ENCODE measurements at places on chromosomes 4 and X. TPM values are rescaled to one million over a fixed set of nuclear protein-coding genes. Genes with fewer than 3 reads are reported as not detected.
A peak's percentile ranks its signal among the peaks of the same experiment; 100 is the strongest.

- no peaks in the 10 kb centered on the region for H3K27me3 ChIP-seq
- no peaks in the 10 kb centered on the region for H3K4me1 ChIP-seq
- no peak overlapping the region for H3K4me3 ChIP-seq
- no peak for DNase-seq
- H3K27ac ChIP-seq: peak overlapping the region; percentile 67
- no peaks in the 10 kb centered on the region for H3K36me3 ChIP-seq
Observed at GRCh38 chr4:165476214-165477098, 97.6 kb downstream of the CPE start.

DNA sequence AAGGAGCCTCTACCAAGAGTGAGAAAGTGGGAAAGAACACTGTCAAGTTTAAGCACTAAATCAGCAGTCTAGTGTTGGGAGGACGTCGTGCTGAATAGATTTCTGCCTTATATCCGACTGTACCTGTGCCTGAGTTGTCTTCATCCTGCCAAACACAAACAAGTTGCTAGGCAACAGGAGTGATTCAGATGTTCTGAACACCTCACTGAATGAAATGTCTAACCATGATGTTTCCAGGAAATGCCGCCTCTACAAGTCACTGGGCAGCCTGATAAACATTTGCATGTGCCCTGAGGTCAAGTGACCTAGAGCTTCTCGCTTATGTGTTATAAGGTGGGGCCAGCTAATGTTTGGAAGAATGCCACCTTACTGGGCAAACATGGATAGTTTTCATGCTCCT lies 37.9 kb downstream of the SGMS2 start:
- H3K27me3 ChIP-seq: no peaks in the 10 kb centered on the region
- DNase-seq: no peak
- H3K4me3 ChIP-seq: no peak overlapping the region
- H3K27ac ChIP-seq: no peak overlapping the region
- no peaks in the 10 kb centered on the region for H3K36me3 ChIP-seq
- no peaks in the 10 kb centered on the region for H3K4me1 ChIP-seq

GRCh38 chr4:110626532-110627153 lies 3.8 kb upstream of the PITX2 start:
- no peak for DNase-seq
- no peak overlapping the region for H3K27ac ChIP-seq
- no peak overlapping the region for H3K4me3 ChIP-seq
- H3K4me1 ChIP-seq: no peaks in the 10 kb centered on the region
- peaks cover 61% of the 10 kb centered on the region for H3K27me3 ChIP-seq
- H3K36me3 ChIP-seq: no peaks in the 10 kb centered on the region

SSX4 gene
- not detected for total RNA-seq

USP17L19 gene
- total RNA-seq: not detected

DNA sequence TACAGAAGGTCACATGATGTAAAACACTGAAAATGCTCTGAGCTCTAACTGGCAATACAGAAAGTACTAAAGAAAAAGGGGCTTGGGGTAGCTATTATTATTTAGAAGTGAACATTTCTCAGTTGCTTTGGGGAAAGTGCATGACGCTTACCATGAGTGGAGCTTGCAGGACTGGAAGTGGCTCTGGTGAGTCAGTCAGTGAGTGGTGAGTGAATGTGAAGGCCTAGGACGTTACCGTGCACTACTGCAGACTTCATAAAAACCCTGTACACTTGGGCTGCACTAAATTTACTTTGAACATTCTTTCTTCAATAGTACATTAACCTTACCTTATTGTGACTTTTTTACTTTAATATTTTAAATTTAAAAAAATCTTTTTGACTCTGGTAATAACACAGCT lies 89.3 kb upstream of the ENPP6 start:
- DNase-seq: no peak
- no peak overlapping the region for H3K27ac ChIP-seq
- H3K36me3 ChIP-seq: no peaks in the 10 kb centered on the region
- no peaks in the 10 kb centered on the region for H3K27me3 ChIP-seq
- H3K4me1 ChIP-seq: peaks cover 15% of the 10 kb centered on the region

RHOXF1 gene
- not detected for total RNA-seq

GRCh38 chrX:71225009-71225408 lies 2.0 kb downstream of the GJB1 start:
- H3K36me3 ChIP-seq: no peaks in the 10 kb centered on the region
- no peak for DNase-seq
- no peak overlapping the region for H3K27ac ChIP-seq
- no peaks in the 10 kb centered on the region for H3K4me1 ChIP-seq
- H3K4me3 ChIP-seq: no peak overlapping the region

COL4A6 gene
- not detected for total RNA-seq

- H3K27me3 ChIP-seq: no peaks in the 10 kb centered on the region
- no peak for DNase-seq
- no peaks in the 10 kb centered on the region for H3K36me3 ChIP-seq
- H3K27ac ChIP-seq: no peak overlapping the region
- H3K4me3 ChIP-seq: no peak overlapping the region
Observed at GRCh38 chr4:170398218-170398617, 308.5 kb upstream of the AADAT start.

- H3K27ac ChIP-seq: no peak overlapping the region
- DNase-seq: no peak
- H3K36me3 ChIP-seq: no peaks in the 10 kb centered on the region
- no peaks in the 10 kb centered on the region for H3K4me1 ChIP-seq
- H3K4me3 ChIP-seq: no peak overlapping the region
Observed at GRCh38 chrX:131854581-131854980, 168.5 kb upstream of the STK26 start.

GRCh38 chr4:1364748-1365147 lies 17.7 kb downstream of the UVSSA start:
- no peaks in the 10 kb centered on the region for H3K4me1 ChIP-seq
- no peak overlapping the region for H3K27ac ChIP-seq
- no peaks in the 10 kb centered on the region for H3K36me3 ChIP-seq
- H3K27me3 ChIP-seq: no peaks in the 10 kb centered on the region
- no peak for DNase-seq

ATOH1 gene
- total RNA-seq: not detected

DNA sequence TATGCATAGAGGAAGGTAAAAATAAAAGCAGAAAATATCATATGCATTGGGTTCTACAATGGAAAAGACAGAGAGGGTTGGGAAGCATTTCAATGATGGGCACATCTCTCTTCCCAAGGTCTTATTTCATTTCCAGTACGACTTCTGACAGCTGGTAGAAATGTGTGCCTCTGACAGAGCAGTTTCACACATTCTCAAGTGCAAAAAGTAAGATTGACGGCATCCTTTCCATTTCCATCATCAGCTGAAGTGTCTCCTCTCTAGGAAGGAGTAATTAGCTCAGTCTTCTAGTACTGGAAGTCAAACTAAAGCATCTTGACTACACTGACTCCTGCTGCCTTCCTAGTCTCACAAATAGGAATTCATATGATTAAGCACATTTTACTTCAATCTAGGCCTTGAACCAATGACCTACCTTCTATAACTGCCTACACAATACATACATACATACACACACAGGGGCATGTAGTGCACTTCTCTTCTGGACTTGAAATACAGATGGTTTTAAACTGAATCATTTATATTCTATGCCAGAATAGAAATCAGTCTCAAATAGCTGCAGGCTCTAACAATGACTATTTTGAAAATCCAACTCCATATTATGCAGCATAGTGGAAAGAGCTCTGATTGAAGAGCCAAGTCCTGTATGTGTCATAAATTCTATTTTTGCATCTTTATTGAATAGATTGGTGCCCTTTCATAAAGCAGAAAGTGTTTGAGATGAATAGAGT lies 473.4 kb downstream of the INPP4B start:
- no peak overlapping the region for H3K4me3 ChIP-seq
- peaks cover 80% of the 10 kb centered on the region for H3K4me1 ChIP-seq
- no peak overlapping the region for H3K27ac ChIP-seq
- H3K36me3 ChIP-seq: no peaks in the 10 kb centered on the region

DNA sequence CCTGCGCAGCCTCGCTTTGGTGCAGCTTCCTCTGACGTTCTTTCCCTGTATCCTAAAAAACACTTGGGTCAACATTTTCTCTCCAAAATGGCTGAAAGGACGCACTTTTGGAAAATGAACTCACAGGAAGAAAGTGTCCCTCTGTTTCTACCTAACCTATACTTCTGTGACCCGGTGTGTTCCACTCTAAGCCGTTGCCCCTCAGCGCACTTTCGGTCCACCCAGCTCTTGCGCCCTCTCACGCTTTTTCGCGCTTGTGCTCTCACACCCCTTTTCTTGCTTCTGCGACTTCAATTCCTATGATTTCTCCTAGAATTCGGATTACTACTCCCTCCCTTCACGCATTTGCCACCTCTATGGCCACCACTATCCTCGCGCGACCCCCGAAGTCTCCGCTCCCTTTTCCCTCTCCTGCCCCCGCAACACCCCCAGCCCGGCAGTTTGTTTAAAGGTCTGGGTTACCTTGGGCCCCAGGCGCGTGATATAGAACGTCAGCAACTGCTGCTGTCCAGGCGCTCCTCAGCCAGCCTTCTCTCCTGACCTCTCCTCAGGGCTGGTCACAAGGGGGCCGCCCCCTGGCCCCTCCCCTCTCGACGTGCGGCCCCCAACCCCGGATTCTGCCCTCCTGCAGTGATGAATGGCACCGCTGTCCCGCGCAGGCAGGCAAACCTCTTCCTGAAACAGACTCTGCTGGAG lies at the start of gene USP51:
Gene USP51, minus strand, starts transcription at position 535 of the 696 bp plus-strand sequence. CDS start 909 bp downstream, outside the sequence.
- H3K4me3 ChIP-seq: peak within 1 kb of the TSS; percentile 81
- peak; percentile 19 for DNase-seq
- no peaks in the 10 kb centered on the region for H3K27me3 ChIP-seq
- no peaks in the 10 kb centered on the region for H3K36me3 ChIP-seq
- peak within 1 kb of the TSS; percentile 78 for H3K27ac ChIP-seq

GRCh38 chr4:722169-722725 lies 16.6 kb downstream of the PCGF3 start:
- H3K4me1 ChIP-seq: no peaks in the 10 kb centered on the region
- H3K27me3 ChIP-seq: no peaks in the 10 kb centered on the region
- no peak overlapping the region for H3K27ac ChIP-seq
- no peak overlapping the region for H3K4me3 ChIP-seq
- no peak for DNase-seq

HHIP gene
- not detected for total RNA-seq

GRCh38 chr4:94803181-94803580 lies 45.4 kb downstream of the BMPR1B start:
- no peaks in the 10 kb centered on the region for H3K36me3 ChIP-seq
- no peak overlapping the region for H3K4me3 ChIP-seq
- H3K4me1 ChIP-seq: no peaks in the 10 kb centered on the region
- H3K27ac ChIP-seq: no peak overlapping the region
- no peaks in the 10 kb centered on the region for H3K27me3 ChIP-seq

DNA sequence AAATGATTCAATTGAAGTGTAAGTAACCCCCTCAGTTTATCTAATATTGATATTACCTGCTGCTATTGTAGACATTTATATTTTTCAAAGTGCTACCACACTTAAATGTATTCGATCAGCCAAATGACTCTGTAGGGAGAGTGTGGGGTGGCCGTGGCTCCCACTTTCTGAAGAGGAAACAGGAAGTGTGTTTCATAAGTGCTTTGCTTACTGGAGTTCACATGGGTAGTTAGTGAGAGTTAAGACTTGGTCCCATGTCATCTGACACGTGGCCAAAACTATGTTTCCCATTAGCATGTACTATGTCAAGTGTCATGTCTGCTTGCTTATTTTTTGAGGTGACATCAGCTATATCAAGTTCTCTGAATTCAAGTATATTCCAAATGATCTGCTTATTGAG lies 308.1 kb upstream of the GATB start:
- H3K27ac ChIP-seq: no peak overlapping the region
- DNase-seq: no peak
- H3K36me3 ChIP-seq: no peaks in the 10 kb centered on the region
- H3K27me3 ChIP-seq: no peaks in the 10 kb centered on the region
- peaks cover 27% of the 10 kb centered on the region for H3K4me1 ChIP-seq
- no peak overlapping the region for H3K4me3 ChIP-seq

CSAG1 gene
- not detected for total RNA-seq

CYLC1 gene
- total RNA-seq: not detected

GRCh38 chr4:1026115-1026514 lies 14.7 kb downstream of the FGFRL1 start:
- no peak for DNase-seq
- no peak overlapping the region for H3K27ac ChIP-seq
- no peak overlapping the region for H3K4me3 ChIP-seq

DNA sequence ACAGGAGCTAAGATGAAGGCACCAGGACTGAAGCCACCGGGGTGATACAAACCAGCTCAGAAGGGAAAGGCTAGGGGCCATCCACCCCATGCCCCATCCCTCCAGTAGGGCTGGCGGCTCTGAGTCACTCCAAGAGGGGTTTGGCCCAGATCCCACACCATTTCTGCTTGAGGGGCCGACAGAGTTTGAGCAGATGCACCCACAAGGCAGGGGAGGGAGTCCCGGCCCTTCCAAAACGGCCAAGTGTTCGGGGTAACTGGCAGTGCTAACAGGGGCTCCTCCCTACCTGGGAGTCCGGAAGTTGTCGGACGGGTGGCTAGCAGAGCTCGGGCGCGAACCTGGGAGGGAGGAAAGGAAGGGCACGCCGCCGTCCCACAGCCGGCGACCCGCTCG lies 412 bp downstream of the SLC10A3 start:
- H3K27ac ChIP-seq: peak overlapping the region; percentile 67
- H3K4me1 ChIP-seq: peaks cover 16% of the 10 kb centered on the region
- DNase-seq: no peak

GLA gene
- 44.2 TPM for total RNA-seq

ZIC3 gene
- not detected for total RNA-seq

DNA sequence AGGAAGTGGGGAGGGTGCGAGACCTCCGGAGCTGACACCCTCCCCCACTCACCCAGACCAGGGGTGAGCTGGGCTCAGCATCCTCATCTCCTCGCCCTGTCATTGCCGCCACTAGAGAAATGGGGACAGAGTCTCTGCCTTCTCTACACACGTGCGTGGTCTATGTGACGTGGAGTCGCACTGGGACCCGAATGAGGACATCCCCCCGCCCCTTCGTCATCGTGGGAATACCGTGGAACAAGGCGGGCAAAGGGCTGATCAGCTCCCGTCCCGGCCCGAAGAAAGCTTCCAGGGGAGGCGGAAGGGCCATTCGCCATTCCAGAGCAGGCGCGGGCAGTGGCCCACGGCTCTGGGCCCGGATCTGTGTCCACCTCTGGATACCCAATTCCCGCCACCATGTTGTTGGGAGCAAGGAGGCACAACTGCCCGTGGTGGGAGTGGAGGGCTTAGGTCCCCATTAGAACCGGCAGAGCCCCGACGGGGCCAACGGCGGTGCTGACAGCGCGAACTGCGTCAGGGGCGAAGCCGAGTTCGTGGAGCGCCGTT lies 12.0 kb downstream of the HMX1 start:
- no peaks in the 10 kb centered on the region for H3K4me1 ChIP-seq
- peaks cover 19% of the 10 kb centered on the region for H3K27me3 ChIP-seq
- H3K4me3 ChIP-seq: no peak overlapping the region
- no peaks in the 10 kb centered on the region for H3K36me3 ChIP-seq

- H3K27me3 ChIP-seq: no peaks in the 10 kb centered on the region
- H3K4me3 ChIP-seq: no peak overlapping the region
- no peaks in the 10 kb centered on the region for H3K4me1 ChIP-seq
- no peak overlapping the region for H3K27ac ChIP-seq
Observed at GRCh38 chr4:100041646-100042045, 91.6 kb upstream of the H2AZ1 start.

Data from CD8-positive, alpha-beta memory T cell (primary cell).